ENCODE measurements at places on chromosomes 3 and 15.

GRCh38 chr3:79954756-79955155 is 187.0 kb upstream of the ROBO1 start:
- no peak for DNase-seq

- DNase-seq, result peak; percentile 19
These were observed 588.7 kb upstream of the CBLB start for GRCh38 chr3:106457281-106458180.

DNA sequence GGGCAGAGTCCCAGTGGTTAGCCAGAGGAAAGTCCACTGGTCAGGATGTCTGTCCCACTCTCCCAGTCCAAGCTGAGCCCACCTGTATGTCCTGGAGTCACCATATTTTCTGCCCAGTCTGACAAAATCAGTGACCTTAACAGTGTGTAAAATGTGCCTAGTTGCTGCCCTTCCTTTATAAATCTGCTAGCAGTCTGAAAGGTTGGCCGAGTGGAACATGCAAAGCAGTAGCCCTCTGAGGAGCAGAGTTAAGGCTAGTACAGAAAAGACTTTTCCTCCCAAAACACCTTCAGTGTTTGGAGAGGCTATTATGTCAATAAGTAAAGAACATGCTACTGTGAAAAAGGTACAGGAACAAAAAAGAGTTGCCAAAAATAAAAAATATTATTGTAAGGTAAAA is 15.3 kb downstream of the TTC21A start:
- DNase-seq, result no peak

DNA sequence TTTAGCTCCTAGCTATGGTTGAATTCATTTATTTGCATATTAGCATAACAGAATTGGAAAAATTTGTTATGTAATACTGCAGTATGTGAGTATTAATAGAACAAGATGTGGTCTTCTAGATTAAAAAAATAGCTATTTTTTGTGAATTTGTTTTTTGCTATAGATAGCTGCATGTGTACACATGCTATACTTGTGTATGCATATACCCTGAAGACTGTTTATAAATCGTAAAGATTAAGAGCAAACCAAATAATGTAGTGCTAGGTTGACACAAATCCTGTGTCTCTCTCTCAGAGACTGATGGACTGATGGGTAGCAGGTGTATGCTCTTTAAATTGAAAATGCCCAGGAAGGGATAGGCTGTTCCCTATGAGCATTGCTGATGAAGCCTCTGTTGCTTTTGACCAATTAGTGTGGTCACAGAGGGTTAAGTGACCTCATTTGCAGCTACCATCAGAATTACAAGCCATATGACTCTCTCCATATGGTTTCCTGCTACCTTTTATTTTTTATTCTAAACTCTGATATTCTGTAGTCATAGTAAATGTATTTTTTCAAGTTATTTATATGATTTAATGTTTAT is 9.0 kb downstream of the PLCL2 start:
- DNase-seq, result no peak

- DNase-seq, result no peak
These were observed 46.5 kb downstream of the PTPN9 start for GRCh38 chr15:75532413-75533250.

- no peak for DNase-seq
These were observed 409.0 kb downstream of the TUSC7 start for GRCh38 chr3:117118604-117119003.

DNA sequence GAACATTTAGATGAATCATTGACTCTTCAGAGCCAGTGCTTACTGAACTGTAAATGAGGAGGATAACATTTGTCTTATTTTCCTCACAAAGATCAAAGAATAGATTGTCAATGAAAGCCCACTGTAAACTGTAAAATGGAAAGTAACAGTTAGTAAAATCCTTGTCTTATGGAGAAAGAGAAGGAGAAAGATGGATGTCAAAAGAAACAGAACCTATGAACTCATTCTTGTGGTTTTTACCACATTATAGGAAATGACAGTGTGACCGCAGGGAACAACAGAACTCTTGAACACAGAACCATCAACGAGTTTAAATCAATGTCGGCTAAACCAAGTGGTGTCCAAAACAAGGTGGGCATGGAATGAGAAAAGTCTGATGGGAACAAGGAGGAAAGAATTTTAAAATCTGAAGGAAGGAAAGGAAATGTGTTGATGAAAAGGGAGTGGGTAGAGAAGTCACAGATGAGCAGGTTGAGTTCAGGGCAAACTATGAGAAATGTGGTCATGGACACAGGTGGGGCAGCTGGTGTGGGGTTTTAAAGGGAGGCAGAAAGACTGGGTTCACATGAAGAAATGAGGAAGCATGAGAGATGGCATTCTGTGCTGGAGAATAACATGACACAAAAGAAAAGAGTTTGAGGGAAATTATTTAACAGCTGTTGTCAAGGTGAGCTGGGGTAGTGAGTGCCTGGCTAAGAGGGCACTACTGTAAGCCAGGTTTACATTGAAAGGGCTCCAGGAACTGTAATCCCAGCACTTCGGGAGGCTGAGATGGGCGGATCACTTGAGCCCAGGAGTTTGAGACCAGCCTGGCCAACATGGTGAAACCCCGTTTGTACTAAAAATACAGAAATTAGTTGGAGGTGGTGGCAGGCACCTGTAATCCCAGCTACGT is 42.4 kb upstream of the ETV5 start:
- DNase-seq, result no peak

All from hippocampal formation (tissue), 2 donors.